Glomerular endothelial cell (primary cell): ENCODE measurements at places on chromosomes 16 and 17.

GRCh38 chr17:51124640-51125503, 4.2 kb upstream of the SPAG9 start:
- DNase-seq = no peak

- DNase-seq = no peak
Observed at GRCh38 chr17:48016112-48016511, 21.5 kb downstream of the COPZ2 start.

DNA sequence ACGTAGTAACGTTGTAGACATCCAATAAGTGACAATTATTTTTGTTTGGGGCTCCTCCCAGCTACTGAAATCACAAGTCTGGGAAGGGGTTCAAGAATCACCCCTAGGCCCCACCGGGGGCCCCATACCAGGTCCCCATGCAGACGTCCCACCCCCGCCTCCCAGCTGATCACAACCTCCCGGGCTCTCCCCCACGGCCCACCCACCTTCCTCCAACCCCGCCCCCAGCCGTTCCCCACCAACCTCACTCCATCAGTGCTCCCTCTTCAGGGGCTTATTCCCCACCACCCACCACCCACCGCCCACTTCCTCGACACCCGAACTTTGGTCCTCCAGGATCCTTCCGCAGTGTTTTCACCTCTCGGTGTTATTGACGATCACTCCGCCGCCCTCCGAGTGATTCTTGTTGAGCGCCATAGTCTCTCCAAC, 240 bp downstream of the WBP2 start:
- no peak for DNase-seq

GRCh38 chr16:67782567-67783352, 23.6 kb downstream of the RANBP10 start:
- no peak for DNase-seq

DNA sequence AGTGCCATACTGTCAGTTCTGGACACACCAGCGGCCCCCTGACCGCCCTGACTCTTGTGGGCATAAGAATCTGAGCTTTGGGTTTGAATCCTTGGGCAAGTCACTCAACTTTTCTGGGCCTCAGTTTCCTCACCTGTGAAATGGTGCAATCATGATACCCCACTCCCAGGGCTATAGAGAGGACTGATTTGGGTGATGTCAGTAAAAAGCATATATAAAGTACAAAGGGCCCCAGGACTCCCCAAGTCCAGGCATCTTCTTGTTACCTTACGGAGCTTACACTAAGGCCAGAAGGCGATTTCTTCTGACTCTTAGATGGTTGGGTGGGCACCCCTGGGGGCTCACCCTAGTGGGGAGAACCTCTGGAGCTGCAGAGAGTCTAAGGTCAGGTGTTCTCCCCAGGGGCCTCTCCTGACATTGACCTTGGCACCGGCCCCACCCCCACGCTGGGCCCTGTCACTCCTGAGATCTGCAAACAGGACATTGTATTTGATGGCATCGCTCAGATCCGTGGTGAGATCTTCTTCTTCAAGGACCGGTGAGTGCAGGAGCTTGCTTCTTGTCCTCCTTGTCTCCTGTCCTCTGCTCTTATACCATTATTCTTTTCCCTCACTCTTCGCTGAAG, 13.9 kb downstream of the MMP2 start:
- no peak for DNase-seq

GRCh38 chr16:49419862-49420261, 46.3 kb downstream of the C16orf78 start:
- no peak for DNase-seq

GRCh38 chr17:38947189-38947588, 20.0 kb downstream of the FBXO47 start:
- no peak for DNase-seq

- DNase-seq = no peak
Observed at GRCh38 chr16:55444754-55445485, 34.1 kb upstream of the MMP2 start.

GRCh38 chr17:21160401-21160800, 33.6 kb downstream of the DHRS7B start:
- DNase-seq = no peak

DNA sequence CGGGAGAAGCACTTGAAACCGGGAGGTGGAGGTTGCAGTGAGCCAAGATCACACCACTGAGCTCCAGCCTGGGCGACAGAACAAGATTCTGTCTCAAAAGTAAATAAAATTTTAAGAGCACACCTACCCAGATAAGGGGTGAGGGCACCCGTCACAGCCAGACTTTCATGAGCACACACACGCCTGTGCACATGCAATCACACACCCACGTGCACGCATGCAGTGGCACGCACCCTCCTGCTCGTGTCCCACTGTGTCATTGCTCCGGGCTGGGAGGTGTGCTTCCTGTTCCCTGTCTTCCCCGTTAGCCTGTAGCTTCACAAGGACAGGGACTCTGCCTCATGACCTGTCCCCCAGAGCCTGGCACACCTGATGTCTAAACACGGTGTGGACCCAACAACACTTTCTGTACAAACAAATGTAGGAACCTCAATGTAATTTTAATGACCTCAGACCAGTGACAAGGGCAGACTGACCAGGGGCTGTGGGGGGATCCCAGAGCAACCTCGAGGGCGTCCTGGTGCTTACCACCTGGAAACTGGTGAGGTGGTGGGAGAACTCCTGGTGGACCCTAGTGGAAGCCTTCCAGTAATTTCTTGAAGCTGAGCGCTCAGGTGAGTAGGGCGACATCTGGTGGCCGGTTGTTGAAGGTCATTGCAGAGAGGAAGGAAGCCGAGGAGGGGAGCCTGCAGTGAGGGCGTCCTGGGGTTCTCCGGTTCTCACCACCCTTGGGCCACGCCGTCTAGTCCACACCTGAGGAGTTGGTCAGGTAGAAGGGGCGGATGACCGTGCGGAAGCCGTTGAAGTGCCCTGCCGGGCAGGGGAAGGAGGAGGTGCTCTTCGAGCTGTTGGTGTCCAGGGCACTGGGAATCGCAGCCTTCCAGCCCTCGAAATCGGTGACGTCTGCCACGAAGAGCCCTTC, 8.6 kb downstream of the LGALS3BP start:
- DNase-seq = no peak

DNA sequence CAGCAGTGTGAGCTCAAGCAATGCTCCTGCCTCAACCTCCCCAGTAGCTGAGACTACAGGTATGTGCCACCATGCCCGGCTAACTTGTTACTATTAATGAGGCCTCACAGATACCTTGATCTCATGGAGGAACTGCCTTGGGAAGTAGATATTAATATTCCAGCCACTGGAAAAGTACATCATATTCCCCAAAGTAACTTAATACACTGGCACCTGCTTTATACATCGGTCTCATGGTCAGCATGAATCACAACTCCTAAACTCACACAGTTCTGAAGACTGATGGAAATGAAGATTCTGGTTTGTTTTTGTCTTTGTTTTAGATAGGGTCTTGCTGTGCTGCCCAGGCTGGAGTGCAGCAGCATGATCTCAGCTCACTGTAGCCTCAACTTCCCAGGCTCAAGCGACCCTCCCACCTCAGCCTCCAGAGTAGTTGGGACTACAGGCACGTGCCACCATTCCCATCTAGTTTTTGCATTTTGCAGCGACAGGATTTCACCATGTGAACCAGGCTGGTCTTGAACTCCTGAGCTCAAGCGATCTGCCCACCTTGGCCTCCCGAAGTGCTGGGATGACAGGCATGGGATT, 28.2 kb downstream of the ADCY9 start:
- DNase-seq = no peak

DNA sequence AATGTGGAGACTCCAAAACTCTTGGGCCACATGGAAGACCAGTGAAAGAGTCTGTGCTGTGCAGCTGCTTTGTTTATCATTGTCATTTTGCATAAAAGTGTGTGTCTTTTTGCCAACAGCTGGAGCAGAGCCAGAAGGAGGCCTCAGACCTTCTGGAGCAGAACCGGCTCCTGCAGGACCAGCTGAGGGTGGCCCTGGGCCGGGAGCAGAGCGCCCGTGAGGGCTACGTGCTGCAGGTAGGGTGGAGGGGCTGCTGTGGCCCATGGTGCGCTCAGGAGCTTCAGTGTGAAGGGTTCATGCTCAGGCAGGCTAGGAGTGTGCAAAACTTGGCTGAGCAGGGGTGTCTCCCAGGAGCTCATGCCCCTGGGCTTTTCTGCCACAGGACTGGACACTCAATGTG, 45.0 kb downstream of the PLD6 start:
- DNase-seq = no peak

DNA sequence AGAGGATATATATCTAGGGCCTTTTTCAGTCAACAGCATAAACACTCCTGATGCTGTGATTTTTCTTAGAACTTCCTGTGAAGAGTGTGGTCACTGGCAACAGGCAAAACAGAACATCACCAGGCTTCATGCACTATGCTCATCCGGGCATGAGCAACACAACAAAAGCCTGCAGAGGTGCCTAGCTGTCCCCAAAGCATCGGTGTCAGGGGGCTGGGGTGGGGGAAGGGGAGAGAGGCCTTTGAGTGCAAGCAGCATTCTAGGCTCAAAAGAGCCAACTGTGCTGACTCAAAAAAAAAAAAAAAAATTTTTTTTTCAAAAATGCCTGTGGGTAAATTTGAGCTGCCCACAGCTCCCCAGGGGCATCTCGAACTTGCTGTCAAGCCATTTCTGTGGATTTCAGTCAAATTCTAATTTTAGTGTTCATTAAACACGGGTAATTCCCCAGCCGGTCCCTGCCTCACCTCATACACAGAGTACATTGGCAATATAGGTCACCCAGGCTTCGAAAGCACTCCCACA, 194.6 kb upstream of the DYNLRB2 start:
- DNase-seq = no peak

DNA sequence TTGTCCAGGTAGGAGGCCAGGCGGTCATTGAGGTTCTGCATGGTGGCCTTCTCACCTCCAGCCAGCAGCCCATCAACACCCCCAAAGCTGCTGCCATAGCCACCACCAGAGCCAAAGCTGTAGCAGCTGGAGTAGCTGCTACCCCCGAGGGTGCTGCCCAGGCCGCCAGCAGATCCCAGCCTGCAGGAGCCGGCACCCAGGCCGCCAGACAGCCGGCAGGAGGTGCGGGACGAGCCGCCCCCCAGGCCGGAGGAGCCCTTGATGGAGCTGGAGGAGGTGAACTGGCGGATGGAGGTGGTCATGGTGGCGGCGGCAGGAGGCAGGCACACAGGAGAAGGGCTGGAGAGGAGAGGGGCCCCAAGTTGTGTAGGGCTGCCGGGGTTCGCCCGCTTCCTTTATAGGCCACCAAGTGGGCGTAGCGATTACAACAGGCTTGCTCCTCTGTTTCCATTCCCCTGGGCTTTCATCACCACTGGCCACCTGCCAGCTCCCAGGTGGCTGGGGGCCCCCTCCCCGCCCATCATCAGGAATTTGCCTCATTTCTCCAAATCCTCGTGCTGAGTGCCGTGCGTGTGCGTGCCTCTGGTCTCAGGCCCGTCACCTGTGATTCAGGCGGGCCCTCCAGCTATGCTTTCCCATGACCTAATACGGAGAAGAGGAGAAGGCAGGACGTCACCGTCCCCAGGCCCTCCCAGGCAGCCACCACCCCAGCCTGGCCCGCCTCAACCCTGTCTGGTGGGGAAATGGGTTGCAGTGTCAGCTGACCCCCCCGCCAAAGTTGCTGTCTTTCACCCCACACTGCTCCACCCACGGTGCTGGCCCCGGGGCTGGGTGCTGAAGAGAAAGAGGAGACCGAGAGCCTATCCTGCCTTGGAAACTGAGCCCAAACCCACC, at the start of gene KRT17:
TSS of gene KRT17 (minus strand) at position 368 of the 894 bp plus-strand sequence. CDS start at position 302, 66 bp downstream.
- DNase-seq = no peak

- DNase-seq = no peak
Observed at GRCh38 chr16:11734653-11735043, 8.0 kb downstream of the TXNDC11 start.

DNA sequence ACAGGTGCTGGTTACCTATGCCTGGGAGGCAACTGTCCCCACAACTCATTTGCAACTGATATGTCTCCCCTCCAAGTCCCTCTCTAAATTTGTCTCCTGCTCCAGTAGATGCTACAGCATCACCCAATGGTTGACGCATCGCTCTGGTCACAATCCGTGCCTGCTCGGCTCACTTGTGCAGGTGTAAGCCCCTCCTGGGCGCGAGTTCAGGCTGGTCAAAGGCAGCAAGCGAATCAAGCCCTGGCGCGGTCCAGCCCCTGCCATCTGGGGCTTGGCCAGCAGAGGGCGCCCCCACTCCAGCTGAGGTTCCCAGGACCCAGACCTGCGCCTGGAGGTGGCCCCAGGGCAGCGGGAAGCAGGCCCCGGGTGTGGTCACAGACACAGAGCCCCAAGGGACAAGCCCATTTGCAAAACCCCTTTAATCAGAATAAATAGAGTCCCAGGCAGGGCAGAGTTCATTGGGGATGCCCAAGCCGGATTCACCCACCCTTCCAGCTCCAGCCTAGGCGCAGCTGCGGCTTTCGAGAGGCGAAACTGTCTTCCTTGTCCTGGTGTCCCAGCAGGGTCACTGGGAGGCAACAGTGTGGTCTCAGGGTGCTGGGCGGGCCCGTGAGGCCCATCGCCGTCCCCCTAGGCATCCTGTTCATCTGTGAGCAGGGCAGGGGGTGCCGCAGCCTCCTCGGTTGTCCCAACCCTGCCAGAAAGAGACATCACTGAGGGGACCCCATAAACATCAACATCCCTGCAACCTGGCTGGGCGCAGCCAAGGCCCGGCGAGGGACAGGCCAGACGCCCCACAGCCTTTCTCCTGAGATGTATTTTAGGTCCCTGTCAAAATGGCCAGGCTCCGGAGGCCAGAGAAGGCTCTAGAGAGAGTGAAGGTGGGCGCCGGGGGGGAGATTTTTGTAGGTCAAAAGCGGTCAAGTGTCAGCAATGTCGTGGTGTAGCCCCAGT, 15.8 kb downstream of the TMC6 start:
- DNase-seq = no peak

DNA sequence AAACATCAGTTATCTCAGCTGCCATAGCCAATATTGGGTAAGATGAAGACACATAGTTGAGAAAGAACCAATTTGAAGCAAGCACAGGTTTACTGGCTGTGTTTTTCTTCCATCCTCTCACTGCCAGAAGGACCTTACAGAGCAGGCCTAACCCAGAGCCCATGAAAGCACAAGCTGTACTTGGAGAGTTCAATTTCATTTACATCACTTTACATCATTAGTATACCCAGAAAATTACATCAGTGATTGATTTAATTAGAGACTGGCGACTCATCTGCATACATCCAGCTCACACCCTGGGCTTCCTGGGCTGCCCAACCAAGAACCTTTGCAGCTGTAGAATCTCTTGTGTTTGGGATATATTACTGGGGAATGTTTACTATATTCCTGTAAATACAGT, 23.7 kb downstream of the LRRC36 start:
- no peak for DNase-seq

GRCh38 chr16:88521674-88522073, 48.5 kb upstream of the ZC3H18 start:
- DNase-seq = no peak

DNA sequence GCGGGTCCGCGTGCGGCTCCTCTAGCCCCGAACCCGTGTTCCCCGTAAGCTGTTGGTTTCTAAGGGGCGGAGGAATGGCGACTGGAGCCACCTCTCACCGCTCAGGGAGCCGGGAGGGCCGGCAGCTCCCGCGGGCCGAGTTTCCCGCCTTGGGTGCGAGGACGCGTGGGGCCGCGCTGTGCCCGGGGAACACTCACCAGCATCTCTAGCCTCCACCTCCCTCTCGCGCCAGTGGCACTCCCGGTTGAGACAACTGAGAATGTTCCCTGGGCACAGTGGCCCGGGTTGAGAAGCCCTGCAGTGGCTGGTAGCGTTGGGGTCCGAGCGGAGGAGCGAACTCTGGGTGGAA, 560 bp downstream of the TELO2 start:
- DNase-seq = no peak

GRCh38 chr17:5758651-5759050, 174.3 kb upstream of the NLRP1 start:
- no peak for DNase-seq
